Activated CD8-positive, alpha-beta memory T cell treated with anti-CD3 and anti-CD28 coated beads for 1 hour (primary cell): ENCODE measurements at places on chromosomes 5 and 9.

DNA sequence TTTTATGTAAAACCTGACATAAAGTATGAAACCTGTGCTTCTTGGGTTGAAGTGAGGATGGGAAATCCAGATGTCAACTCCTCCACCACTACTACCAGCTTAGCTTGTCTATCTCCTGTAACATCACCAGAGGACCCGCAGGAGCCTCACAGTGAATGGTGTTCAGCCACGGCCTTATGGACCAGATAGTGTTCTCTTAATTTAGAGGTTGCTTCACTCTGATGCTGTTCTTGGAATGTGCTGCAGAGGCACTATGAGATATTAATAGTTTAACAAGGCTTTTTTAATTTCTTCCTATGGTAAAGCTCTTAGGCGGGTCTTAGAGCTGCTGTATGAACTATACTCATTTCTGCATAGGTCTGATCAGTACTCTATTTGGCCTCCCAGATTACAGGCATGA, 27.9 kb downstream of the NFX1 start:
- DNase-seq, result no peak

DNA sequence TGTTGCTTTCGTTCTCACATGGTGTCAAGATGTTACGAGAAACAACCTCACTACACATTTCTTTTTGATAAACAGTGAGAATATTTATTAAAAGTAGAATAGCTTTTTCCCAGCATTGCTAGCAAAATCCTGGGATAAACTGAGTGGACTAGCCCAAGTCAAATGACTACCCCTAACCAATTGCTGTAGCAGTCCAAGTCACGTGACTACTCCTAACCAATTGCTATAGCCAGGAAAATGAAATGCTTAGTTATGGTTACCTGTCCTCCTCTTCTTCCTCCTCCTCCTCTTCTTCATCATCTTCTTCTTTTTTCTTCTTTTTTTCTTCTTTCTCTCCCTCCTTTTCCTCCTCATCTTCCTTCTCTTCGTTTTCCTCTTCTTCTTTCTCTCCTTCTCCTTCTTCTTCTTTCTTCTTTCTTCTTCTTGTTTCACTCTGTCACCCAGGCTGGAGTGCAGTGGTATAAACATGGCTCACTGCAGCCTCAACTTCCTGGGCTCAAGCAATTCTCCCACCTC, 85.4 kb downstream of the PDE8B start:
- no peak for DNase-seq

DNA sequence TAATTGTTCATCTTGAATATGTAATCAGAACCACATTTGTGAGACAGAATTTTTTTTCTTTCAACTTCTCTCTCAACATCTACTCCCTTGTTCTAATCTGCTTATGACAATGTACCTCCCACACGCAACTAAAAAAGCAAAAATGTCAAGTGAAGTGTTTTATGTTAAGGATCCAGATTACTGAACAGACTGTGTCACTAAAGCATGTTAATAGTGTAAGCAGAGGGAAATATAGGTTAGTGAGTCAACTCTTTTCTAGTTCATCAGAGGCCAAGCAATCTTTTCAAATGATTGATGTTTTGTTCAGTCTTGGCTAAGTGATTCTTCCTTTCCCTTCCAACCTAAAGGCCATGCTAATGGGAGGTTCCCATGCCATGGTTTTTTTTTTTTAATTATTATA, 34.7 kb upstream of the IDNK start:
- no peak for DNase-seq

DNA sequence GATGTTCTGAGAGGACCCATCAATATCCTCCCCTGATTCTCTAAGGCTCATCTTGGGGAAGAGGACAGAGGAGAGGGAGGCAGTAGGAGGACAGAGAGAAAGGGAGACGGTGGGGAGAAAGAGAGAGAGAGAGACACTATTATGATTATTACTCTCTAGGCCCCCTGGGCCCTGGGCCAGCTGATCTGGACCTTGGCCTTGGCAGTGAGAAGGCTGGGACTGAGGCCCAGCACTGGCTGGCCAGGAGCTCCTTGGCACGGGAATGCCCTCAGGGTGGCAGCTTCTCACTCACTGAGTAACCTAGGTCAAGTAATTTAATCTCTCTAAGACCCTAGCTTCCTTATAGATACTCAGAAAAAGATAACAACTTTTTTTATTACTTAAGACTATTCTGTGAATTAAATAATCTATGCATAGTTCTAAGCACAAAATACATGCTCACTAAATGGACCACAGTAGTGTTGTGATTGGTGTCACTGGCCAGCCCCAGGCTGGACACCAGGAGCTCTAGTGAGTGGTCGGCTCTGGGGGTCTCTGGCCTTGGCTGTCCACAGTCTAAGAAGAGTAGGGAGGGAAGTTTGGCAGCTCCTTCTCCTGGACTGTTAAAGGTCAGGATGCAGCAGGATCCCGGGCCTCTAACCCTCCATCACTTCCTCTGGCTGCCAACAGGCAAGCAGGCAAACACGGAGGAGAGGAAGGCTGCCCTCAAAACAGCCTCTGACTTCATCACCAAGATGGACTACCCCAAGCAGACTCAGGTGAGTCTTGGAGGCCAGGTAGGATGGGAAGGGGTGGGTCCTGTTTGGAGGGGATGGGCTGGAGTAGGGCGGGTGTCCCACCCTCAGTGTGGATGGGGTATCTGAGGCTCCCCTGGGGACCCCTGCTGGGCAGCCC, 50.0 kb downstream of the GSN start:
- DNase-seq, result no peak

DNA sequence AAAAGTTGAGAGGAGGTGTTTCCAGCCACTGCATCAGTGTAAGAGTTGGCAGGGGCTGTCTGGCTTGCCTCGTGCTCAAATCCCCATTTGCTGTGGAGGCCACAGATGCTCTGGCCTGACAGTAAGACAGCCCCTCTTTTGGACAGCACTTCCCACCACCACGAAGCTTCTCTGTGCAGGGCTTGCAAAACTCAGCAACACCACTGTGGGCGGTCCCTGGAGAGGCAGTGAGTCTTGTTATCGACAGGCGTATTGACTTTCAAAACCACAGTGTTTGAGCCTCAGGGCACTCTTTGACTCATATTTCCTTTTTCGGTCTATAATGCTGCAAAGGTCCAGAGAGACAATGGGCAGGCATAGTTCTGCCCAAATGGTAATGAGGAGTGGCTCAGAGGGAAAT, 539.5 kb downstream of the EBF1 start:
- no peak for DNase-seq

- no peak for DNase-seq
Observed at GRCh38 chr9:18851069-18851795, 181.8 kb downstream of the SAXO1 start.

DNA sequence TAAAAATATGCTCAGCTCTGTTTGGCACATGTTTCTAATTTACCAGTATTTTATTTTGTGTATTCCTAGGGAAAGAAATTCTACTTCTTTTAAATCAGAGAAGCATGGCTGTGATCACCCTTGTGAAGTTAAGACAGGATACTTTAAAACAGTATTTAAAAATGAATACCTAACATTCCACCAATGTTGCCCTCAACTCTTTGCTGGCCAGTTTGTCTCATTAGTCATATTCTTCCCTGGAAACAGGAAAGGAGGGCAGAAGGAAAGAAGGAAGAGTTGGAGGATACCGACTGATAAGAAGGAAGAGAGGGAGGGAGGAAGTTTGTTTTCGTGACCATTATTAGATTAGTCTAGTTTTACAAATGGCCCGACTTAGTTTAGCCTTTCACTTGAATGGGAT, 137.4 kb downstream of the PLK2 start:
- no peak for DNase-seq

- DNase-seq, result no peak
Observed at GRCh38 chr5:114430532-114430931, 68.7 kb downstream of the KCNN2 start.

DNA sequence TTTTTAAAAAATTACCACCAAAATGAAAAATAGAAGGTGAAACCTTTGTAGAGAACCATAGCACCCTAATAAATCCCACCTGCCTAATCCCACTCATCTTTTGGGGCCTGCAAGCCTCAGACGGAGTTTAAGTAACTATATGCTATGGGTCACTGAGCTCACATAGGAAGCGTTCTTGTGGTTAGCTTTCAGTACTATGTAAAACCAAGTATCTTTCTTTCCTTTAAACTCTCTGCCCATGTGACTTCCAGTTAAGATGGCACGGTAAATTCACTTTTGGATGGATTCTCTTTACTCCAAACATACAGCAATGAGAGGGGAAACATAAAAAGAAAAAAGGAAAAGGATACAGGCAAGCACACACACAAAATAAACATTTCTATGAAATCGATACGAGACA, 50.9 kb downstream of the FANCC start:
- no peak for DNase-seq
